ENCODE measurements at places on chromosomes 7 and 10.

GRCh38 chr10:6050801-6051445 is 11.2 kb downstream of the IL2RA start:
- no peak for DNase-seq

- DNase-seq = no peak
Observed at GRCh38 chr10:48497780-48498770, 106.8 kb downstream of the ARHGAP22 start.

GRCh38 chr10:97796651-97797050 is 24.9 kb upstream of the SFRP5 start:
- DNase-seq = no peak

- DNase-seq = no peak
Observed at GRCh38 chr7:117111535-117111934, 158.2 kb downstream of the ST7 start.

- DNase-seq = no peak
Observed at GRCh38 chr10:121830101-121830500, 97.7 kb downstream of the ATE1 start.

DNA sequence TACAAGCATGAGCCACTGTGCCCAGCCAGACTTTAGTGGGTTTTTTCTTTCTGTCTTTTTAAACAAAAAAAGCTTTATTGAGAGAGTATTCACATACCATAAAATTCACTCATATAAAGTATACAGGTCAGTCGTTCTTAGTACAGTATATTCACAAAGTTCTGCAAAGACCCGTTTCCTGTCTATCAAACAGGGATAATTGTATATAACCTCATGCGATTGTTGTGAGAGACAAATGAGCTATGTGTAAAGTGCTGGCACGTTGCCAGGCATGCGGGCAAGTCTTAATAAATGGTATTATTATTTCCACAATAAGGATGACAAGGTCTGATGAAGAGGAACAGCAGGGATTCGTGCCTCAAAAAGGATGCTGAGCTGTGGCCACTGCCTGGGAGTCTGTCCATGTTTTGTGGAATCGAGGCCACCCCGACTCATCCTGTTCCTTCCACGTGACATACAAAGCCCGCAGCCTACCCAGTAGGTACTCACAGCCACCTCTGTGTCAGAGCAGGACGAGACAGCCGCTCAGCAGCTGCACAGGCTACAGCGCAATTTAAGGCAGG is 51.6 kb downstream of the SMKR1 start:
- DNase-seq = no peak

DNA sequence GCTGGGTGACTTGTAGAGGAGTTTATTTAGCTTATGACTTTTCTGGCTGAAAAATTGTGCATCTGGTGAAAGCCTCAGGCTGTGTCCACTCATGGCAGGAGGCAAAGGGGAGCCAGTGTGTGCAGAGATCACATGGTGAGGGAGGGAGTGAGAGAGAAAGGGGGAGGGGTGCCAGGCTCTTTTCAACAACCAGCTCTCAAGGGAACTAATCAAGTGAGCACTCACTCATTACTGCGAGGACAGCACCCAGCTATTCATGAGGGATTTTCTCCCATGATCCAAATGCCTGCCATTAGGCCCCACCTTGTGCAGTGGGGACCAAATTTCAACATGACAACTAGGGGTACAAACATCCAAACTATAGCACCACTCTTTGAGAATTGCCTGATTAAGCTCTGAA is 590.2 kb downstream of the MAGI2 start:
- no peak for DNase-seq

- DNase-seq = no peak
Observed at GRCh38 chr7:1137517-1138167, 22.4 kb downstream of the ZFAND2A start.

- DNase-seq = no peak
Observed at GRCh38 chr10:74055383-74056049, 57.6 kb downstream of the VCL start.

GRCh38 chr7:2661602-2662272 is 26.3 kb upstream of the AMZ1 start:
- no peak for DNase-seq

GRCh38 chr7:111368381-111369065 is 193.8 kb downstream of the IMMP2L start:
- no peak for DNase-seq

- DNase-seq = no peak
Observed at GRCh38 chr7:156029460-156030007, 217.3 kb upstream of the SHH start.

DNA sequence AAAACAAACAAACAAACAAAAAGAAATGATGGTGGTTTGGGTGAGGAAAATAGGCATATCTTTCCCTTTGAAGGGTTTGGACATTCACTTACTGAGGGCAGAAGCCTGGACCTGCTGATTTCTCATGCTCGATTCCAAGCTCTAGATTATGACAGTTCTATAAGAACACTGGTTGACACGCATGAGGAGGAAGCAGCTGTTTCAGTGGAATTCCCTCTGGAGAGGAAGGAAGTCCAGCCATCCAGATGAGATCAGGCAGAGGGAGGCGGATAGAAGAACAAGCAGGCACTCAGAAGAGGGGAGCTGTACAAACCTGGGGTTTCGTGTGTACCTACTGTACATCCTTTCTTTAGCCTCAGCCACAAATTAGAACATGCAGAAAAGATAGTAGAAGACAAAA is 691.9 kb downstream of the INHBA start:
- no peak for DNase-seq

GRCh38 chr10:1163831-1164230 is 107.6 kb downstream of the WDR37 start:
- no peak for DNase-seq

- DNase-seq = no peak
Observed at GRCh38 chr7:138245682-138246081, 169.4 kb downstream of the AKR1D1 start.

GRCh38 chr10:125130916-125131315 is 29.4 kb downstream of the CTBP2 start:
- DNase-seq = no peak

- DNase-seq = peak; percentile 79
Observed at GRCh38 chr7:151060416-151061212, 1.2 kb downstream of the SLC4A2 start.

GRCh38 chr10:104122225-104123107 is 495 bp downstream of the SFR1 start:
- DNase-seq = no peak

- no peak for DNase-seq
Observed at GRCh38 chr7:106737202-106737562, 76.2 kb upstream of the CCDC71L start.

- DNase-seq = no peak
Observed at GRCh38 chr10:113320211-113320610, 232.6 kb upstream of the HABP2 start.

DNA sequence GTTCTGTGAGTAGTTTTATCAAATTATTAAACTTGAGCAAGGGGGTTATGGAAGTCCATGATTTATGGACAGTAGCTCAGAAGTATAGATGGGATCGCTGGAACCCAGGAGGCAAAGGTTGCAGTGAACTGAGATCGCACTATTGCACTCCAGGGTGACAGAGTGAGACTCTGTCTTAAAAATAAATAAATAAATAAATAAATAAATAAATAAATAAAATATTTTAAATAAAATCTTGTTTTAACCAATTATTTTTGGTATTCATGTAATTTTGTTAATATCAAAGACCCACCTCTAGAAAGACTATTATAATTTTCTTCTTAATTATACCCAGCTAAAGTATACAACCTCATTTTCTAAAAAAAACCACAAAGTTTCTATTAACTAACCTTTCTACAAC is 134.3 kb downstream of the ZNF37A start:
- DNase-seq = no peak

GRCh38 chr7:122532406-122533269 is 166.3 kb downstream of the RNF133 start:
- no peak for DNase-seq

DNA sequence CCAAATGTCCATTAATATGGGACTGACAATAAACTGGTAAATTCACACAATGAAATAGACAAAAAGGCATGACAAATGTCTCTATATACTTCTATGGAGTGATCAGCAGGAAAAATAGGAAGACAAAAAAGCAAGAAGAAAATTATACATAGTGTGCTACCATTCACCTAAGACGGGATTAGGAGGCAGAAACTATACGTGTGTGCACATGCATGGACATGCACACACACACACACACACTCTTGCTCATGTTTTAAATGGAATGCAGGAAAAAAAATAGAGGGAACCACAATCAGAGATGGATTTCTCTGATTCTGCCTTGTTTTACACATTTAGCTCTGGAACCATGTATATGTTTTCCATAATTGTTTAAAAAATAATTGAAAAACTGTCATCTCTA is 119.0 kb downstream of the ZFAND4 start:
- no peak for DNase-seq

DNA sequence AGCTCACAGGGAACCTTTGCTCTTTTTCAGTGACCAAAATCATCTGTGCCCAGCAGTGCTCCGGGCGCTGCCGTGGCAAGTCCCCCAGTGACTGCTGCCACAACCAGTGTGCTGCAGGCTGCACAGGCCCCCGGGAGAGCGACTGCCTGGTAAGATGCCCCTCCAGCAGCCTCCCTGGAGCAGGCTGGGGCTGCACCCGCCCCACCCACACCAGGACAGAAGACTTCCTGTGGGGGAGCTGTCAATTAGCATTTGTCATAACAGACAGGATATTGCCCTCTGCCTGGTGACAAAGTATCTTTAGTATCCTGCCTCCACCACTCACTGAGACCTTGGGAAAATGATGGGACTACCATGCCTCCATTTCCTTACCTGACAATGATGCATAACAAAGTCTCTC is 133.7 kb downstream of the EGFR start:
- DNase-seq = no peak

- DNase-seq = no peak
Observed at GRCh38 chr7:31023877-31024276, 28.2 kb upstream of the ADCYAP1R1 start.

Measured in retinal pigment epithelial cell (primary cell).